Neural crest cell (in vitro differentiated cells): ENCODE measurements at places on chromosomes 7 and 10.

GRCh38 chr10:2611603-2612002 lies 455.7 kb upstream of the PFKP start:
- DNase-seq = no peak

- no peak for DNase-seq
Measured at GRCh38 chr10:25747084-25747483, 186.9 kb upstream of the MYO3A start.

- DNase-seq = no peak
Measured at GRCh38 chr7:117946151-117946633, 73.0 kb upstream of the CTTNBP2 start.

- DNase-seq = no peak
Measured at GRCh38 chr10:21753497-21754270, 219.7 kb downstream of the MLLT10 start.

DNA sequence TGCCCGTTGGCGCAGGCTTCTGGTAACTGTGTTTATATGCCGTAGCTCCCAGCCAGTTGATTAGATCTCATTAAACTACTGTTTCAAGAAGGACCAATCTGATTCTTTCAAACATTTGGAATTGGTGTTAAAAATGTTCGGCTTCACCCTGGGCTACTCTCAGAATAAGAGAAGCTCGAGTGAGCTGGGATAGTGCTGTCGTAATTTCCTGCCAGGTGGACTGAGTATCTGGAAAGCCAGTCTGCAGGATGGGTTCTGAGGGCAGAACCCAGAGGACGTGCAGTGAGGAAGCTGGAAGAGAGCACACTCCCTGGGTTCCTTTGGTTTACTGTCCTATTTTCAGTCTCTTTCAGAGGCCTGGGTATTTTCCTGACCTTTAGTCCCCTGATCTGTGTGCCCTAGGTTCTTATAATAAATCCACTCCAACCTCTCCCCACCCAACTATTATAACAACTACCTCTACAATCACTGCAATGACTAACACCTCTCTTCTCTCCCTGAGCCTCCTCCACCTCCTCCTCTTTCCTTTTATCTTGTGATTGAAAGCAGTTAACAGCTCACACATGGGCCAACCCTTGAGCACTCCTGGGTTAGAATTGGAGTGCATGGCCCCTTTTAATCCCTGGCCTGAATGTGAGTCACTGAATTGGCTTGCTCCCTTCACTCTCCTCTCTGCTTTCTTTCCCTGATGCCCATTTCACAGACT lies 63.0 kb downstream of the AOAH start:
- no peak for DNase-seq

- DNase-seq = no peak
Measured at GRCh38 chr10:86876748-86877147, 80.7 kb downstream of the MMRN2 start.

- no peak for DNase-seq
Measured at GRCh38 chr7:152752200-152752912, 7.2 kb upstream of the ACTR3B start.

DNA sequence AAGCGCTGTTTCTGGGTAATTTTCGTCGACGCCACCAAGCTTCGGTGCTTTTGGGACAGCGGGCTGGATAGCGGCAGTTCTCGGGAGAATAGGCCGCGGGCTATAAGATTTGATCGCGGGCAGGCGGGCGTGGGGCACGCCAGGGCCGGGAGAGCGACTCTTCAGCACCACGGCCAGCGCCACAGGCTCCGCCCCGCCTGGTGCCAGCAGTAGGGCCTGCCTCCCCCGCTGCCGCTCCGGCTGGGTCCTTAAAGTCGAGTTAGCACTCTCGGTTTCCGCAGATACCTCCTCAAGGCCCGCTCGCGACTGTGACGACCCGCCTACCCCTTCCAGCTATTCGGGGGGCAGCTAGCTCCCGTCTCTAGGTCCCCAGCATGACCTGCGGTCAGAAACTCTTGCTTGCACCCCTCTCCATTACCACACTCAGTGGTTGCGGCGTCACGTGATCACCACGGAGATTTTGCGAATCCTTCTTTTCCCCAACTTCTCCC lies 9.4 kb downstream of the NXPH1 start:
- DNase-seq = peak; percentile 84

GRCh38 chr7:22357311-22358175 lies 589 bp upstream of the RAPGEF5 start:
- DNase-seq = peak; percentile 2

- DNase-seq = no peak
Measured at GRCh38 chr10:93386631-93387369, 95.3 kb downstream of the MYOF start.

DNA sequence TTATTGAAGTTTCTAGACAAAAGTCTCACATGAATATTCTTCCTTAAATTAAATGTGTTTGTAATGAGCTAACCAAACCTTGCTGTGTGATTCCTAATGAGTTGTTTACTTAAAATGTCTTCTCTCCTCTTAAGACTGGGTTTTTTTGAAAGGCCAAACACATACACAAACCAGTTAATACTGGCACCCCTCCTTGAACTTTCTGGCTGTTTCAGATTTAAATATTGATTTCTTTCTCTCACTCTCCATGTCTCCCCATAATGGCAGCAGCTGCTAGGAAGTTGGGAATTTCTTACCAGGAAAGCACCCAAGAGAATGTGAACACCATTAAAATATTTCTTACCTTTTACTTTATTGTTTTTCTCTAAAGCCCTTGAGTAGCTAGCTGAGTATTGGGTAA lies 11.4 kb upstream of the PTN start:
- no peak for DNase-seq

GRCh38 chr10:84825330-84825729 lies 496.9 kb downstream of the CCSER2 start:
- DNase-seq = no peak

- no peak for DNase-seq
Measured at GRCh38 chr10:59705931-59706330, 3.7 kb downstream of the SLC16A9 start.

- DNase-seq = no peak
Measured at GRCh38 chr7:32496052-32496813, 944 bp downstream of the AVL9 start.

- no peak for DNase-seq
Measured at GRCh38 chr7:100486111-100486636, 2.4 kb downstream of the NYAP1 start.

GRCh38 chr7:26166684-26167266 lies 14.8 kb downstream of the NFE2L3 start:
- no peak for DNase-seq

GRCh38 chr10:26391701-26392695 lies 46.1 kb upstream of the APBB1IP start:
- no peak for DNase-seq

DNA sequence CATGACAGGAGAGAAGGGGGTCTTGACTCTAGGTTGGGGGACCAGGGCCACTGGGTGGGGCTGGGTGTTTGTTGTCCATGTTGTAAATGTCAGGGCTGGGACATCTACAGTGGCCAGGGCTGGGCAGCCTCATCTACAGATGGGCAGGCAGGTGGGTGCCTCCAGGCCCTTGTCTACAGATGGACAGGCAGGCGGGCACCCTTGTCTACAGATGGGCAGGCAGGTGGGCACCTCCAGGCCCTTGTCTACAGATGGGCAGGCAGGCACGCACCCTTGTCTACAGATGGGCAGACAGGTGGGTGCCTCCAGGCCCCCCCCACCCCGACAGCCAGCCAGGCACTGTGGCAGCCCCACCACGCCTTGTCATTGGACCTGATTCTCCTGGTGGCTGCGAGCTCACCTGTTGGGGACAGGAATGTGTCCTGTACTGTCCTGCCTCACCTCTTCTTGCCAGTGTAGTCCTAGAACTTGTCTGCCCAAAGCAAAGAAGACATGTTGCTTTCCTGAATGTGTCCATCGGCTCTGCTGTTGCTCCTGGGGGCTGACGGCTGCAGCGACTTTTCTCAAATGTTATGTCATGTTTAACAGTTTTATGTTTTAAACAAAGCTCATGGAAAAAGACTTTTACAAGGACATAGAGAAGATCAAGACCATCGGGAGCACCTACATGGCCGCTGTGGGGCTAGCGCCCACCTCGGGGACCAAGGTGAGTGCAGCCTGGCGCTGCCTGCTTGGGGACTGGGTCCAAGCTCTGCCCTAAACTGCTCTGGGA lies 129.9 kb downstream of the ADCY1 start:
- no peak for DNase-seq

GRCh38 chr10:106711313-106711906 lies 453.1 kb downstream of the SORCS1 start:
- peak; percentile 10 for DNase-seq

GRCh38 chr10:34814223-34814912 lies 728 bp downstream of the PARD3 start:
- DNase-seq = peak; percentile 46

DNA sequence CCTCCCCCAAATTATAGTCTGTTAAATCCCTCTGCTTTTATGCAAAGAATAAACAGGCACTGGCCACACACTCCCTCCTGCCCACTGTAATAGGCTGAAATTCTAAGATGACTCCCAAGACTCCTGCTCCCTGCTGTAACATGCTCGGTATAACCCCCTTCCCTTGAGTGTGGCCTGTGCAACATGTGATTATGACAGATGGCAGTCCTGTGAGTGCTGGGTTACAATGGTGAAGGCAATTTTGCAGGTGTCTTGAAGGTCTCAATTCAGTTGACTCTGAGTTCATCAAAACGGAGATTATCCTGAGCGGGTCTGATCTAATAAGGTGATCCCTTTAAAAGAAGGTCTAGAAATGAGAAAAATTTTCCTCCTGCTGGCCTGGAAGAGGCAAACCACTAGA lies 55.9 kb downstream of the CREB3L2 start:
- no peak for DNase-seq

DNA sequence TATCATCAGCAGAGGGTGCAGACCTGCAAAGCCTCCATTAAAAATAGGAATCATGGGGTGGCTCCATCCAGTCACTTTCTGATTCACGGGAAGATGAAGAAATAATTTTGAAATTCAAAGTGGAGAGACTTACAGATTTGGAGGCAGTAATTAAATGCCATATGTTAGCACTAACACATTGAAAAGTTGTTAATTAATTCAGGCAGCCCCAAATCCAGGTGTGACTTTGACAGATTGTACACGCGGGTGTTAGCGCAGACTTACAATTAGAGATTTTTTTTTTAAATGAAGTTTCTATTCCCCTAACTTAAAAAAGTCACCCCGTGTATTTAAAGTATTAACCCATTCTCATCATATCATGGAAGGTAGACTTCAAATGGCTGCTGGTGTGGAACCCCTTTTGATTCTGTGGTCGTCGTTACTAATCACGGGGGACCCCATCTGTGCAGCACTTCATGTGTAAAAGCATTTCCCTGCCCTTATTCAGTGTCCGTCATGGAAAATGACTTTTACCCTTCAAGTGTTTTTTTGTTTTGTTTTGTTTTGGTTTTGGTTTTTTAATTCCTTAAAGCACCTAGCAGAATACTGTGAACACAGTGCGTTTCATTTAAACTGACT lies 235.8 kb downstream of the CELF2 start:
- DNase-seq = no peak

DNA sequence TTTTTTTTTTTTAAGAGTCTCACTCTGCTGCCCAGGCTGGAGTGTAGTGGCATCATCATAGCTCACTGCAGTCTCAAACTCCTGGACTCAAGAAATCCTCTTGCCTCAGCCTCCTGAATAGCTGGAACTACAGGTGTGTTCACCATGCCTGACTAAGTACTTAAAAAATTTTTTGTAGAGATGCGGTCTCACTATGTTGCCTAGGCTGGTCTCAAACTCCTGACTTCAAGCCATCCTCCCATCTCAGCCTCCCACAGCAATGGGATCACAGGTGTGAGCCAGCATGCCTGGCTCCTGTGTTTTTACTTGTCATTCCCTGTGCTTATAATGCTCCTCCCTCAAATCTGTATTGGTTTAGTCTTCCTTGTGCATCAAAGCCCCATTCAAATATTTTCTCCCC lies 46.7 kb downstream of the THNSL1 start:
- no peak for DNase-seq

GRCh38 chr10:80421050-80421706 lies 12.8 kb downstream of the PRXL2A start:
- DNase-seq = no peak

DNA sequence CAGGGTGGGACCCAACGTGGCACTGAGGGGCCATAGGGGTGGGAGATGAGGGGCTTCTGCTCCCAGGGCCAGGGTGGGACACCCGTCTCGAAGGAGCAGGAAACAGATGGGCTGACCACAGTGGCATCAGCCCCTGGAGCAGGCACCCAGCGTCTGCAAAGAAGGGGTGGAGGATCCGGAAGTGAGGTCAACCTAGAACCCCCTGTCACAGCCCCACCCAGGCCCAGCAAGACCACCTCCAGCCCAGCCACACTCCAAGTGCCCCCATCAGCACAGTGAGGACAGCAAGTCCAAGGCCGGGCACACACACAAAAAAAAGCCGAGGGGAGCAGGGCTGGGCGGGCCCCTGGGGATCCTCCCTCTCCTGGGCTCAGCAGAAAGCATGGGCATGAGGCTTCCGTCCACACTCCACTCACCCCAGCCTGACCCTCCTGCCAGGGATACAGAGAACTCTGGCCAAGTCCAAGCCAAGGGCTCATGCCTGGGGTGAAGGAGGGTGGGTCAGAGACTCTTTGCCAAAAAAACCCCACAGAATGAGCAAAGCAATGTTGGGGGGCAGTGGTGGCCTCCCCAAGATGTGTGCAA lies 111.0 kb downstream of the FOXL3 start:
- DNase-seq = no peak

DNA sequence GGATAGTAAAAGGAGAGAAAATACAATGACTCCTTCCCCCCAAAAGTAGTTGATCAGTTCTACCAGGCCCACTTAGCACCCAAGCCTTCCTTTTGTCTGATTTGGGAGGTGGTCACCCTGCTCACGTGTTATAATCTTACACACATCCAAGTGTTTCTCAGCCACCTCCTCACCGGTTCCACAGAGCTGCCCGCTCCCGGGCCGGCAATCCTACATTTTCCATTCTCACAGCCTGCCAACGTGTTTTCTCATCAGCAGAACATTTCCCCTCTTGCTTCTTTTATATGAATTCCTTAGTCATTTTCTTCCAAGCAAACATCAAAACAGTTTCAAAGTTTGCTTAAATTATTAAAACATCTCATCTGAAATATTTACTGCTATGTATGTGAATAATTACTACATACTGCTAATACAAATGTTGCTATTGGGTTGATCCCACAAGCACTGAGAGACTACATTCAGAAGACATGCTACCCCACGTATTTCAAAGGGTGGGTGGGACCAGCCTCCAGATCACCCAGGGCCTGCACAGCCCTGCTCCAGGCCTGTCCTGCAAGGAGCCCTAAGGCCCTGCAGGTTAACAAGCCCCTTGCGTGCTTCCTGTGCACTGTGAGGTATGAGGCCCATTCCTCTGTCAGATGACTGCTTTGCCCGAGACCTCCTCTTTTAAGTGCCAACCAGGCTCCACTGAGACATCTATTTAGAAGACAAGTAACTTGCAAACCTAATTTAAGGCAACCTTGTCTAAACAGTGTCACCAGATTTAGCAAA lies 75.3 kb downstream of the GRB10 start:
- no peak for DNase-seq

DNA sequence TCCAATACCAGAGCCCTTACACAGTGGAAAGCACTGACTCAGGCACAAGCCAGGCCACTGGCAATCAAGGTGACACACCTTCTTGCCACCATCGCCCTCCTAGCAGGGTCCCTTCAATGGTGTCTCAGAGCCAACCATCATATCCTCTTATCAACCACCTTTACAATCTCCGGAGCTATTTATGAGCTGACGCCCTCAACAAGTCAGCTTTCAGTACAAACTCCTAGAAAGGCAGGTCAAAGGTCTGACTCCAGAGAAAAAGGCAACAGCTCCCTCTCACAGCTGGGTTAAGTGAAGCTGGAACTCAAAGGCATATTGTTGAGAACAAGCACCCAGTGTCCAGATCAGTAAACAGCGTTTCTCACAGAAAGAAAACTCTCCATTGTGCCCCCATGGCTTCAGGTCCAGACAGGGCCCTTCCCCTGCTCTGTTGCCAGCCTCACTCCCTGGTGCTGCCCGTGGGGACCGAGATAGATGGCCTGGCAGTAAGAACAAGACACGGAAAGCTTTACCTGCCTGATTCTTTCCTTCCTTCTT lies 2.4 kb downstream of the ZNF3 start:
- peak; percentile 21 for DNase-seq
